Adrenal gland (tissue), 19 donors: ENCODE measurements at places on chromosomes 2 and 18. TPM values are rescaled to one million over a fixed set of nuclear protein-coding genes. Genes with fewer than 3 reads are reported as not detected.

ALPI gene
- polyA plus RNA-seq, result not detected

ANKRD62 gene
- polyA plus RNA-seq, result not detected

L3MBTL4 gene
- 4.2 TPM for polyA plus RNA-seq

MC5R gene
- not detected for polyA plus RNA-seq

CABYR gene
- 3.2 TPM for polyA plus RNA-seq

GRCh38 chr18:71958605-71959004 lies 585.5 kb downstream of the CBLN2 start:
- no peak for DNase-seq

GRCh38 chr2:219987830-219988229 lies 360.4 kb downstream of the SLC4A3 start:
- DNase-seq, result no peak

GRCh38 chr2:8300905-8301304 lies 381.0 kb upstream of the ID2 start:
- DNase-seq, result no peak

GRCh38 chr2:105294046-105294445 lies 35.5 kb downstream of the TGFBRAP1 start:
- no peak for DNase-seq

GRCh38 chr2:47405757-47406156 lies 2.8 kb downstream of the MSH2 start:
- DNase-seq, result no peak

DNA sequence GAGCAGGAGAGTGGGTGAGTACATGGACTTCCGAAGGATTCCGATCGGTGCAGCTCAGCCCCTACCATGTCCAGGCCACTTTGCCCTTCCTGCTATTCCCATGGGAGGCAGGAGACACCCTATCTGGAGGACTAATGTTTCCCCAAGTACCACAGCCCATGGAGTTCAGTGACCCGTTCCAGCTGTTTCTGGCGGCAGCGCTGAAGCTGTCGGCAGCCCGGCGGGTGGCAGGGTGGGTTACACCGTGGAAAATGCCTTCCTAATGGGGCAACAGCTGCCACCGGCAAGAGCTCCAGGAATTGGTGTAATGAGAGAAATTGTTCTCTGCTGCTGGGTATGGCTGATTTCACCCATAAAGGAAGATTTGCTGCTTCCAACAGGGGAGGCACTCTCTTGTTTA lies 98.3 kb downstream of the MYCN start:
- no peak for DNase-seq

- no peak for DNase-seq
Observed at GRCh38 chr18:48032876-48033789, 102.7 kb upstream of the SMAD2 start.

GRCh38 chr2:38386377-38386776 lies 9.3 kb upstream of the ATL2 start:
- no peak for DNase-seq

GRCh38 chr2:120343433-120344105 lies 2.4 kb upstream of the INHBB start:
- peak; percentile 85 for DNase-seq

DNA sequence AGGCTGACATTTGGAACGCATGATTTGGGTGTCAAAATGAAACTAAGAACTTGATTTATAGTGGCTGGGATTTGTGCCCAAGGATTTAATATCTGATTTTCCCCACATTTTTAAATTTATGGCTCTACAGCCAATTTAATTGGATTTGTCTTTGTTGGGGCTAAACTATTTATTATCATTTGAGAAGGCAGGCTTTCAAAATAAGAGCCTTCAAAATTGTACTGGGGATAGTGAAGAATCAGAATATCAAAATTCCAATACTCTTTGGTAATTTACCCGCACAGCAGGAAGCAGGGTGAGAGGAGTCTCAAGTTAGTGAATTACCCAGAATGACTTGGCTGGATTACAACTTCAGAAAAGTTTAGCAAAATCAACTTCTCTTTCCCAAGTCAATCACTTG lies 278.1 kb downstream of the LRATD1 start:
- DNase-seq, result no peak
